ENCODE measurements at places on chromosomes 3 and 15.
A peak's percentile ranks its signal among the peaks of the same experiment; 100 is the strongest.

GRCh38 chr3:15541371-15541770, 19.9 kb upstream of the COLQ start:
- no peak for DNase-seq

DNA sequence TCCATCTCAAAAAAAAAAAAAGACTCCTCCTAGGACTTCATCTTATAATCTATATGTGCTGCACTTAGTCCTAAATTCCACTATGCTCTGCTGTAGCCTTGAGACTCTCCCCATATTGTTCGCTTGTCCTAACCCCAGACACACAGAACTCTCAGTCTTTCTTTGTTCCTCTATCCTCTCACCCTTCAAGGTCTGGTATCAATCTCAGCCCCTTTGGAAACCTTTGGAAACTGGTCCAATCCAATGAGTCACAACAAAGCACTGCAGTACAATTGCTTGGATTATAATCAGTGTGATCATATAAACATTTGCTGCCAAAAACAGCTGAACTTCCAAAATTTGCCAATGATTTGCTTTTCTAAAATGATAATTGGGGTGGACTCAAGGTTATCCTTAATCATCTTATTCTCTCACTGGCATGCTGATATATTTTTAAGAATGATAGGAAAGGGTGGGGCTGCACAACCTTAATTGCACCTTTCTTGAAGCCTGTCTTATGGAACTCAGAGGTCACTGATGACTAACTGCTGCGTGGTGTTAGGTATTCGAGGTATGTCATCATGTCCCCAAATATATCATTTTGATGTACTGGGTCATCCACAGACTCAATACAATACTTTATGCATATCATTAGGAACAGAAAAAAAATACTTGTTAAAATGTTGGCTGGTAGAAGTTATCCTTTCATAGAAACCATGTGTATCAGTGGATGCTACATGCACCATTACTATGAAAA, 756.7 kb downstream of the NR2F2 start:
- no peak for DNase-seq

GRCh38 chr3:31533169-31534064, 692 bp downstream of the STT3B start:
- DNase-seq: peak; percentile 24

GRCh38 chr3:110021659-110022058, 684.3 kb upstream of the DPPA4 start:
- no peak for DNase-seq

- DNase-seq: no peak
Observed at GRCh38 chr3:172448661-172449465, 607 bp upstream of the GHSR start.

Data from RKO (cell line).